ENCODE measurements at places on chromosomes 5 and 9.

- DNase-seq, result no peak
These were observed 5.0 kb downstream of the CD14 start for GRCh38 chr5:140627972-140628371.

DNA sequence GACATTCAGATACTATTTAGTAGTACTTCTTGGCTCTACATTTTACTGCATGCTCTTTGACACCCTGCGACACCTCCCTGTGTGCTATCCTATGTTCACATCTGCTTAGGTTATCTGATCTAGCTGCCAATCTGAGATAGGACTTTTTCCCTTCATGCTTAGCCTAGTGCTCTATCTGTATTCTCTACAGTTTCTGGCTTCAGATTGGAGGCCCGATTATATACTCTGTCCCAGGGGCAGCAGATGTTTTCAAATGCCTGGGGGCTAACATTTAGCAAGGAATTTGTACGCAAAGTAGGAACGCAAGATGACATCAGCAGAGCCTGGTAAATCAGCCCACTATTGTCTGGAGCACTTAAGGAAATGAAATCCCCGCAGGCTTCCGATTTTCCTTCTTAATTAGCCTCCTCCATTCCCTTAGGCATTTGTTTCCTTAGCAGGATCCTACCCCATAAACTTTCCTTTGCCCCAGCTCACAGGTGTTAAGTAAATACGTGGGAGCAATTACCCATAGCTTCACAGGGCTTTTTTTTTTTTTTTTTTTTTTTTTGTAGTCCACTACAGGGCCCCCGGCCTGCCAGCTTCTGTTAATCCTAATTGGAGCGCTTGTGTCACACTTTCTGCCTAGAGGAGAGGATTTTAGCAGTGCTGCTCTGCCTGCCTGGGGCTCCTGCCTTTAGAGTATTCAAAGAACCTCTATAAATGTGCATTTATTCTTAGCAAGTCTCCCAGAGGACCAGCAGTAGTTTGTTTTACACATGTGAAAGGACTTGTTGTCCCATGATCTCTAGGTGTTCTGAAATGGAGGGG, 61.1 kb upstream of the LPAR1 start:
- DNase-seq, result no peak

- DNase-seq, result peak; percentile 55
These were observed at the start of the genes CENPP and NOL8 for GRCh38 chr9:92325269-92325990. Gene CENPP (plus strand): TSS chr9:92325953. Gene NOL8 (minus strand): TSS chr9:92325350. CDS start chr9:92324161, 1,189 bp downstream.

- no peak for DNase-seq
These were observed 170.0 kb downstream of the NTRK2 start for GRCh38 chr9:84839541-84839940.

- no peak for DNase-seq
These were observed 169.7 kb upstream of the TBCA start for GRCh38 chr5:77945874-77946273.

- DNase-seq, result no peak
These were observed 73.9 kb downstream of the GABRA1 start for GRCh38 chr5:161921781-161922180.

DNA sequence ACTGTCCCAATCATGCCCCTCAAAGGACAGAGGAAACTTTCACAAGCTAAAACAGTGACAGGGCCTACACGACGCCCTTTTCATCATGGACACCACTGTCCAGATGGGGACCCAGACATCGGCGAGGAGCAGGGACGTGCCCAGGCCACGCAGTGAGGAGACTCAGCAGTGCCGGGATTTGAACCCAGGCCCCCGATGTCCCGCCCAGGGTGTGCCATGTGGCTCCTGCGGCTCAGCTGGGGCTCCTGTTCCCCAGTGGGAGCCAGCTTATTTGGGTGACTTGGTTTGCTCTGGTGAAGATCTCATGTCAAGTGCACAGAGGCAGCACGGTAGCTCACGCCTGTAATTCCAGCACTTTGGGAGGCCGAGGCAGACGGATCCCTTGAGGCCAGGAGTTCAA, 82.2 kb downstream of the STK10 start:
- DNase-seq, result no peak

DNA sequence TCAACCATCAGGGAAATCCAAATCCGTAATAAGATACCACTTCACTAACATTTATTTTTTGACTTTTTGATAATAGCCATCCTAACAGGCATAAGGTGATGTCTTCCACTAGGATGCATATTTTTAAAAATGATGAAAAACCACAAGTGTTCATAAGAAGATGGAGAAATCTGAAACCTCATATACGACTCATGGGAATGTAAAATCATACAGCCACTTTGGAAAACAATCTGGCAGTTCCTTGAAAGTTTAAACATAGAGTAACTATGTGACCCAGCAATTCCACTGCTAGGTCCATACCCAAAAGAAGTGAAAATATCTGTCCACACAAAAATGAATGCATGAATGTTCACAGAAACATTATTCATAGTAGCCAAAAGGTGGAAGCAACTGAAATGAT, 431.0 kb downstream of the ENC1 start:
- DNase-seq, result no peak

- DNase-seq, result no peak
These were observed at the start of gene COL5A1 for GRCh38 chr9:134641173-134641989. Gene COL5A1 (plus strand): TSS chr9:134641803. CDS start chr9:134642188, 385 bp downstream.

DNA sequence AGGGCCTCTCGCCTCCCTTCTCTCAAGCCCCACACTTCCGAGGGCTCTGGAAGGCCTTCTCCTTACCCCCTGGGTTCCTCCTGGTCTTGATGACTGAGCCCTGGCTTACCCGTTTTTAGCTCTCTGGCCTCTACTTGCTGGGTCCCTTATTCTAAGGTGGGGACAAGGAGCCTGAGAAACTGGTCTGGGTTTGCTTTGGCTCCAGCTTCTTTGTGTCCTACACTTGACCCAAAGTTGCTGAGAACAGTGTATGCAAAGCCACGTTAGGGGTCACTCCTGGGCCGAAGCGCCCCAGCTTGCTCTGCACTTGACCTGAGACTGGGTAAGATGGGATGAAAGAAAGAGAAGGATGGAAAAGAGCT, 788 bp downstream of the ZNF346 start:
- no peak for DNase-seq

DNA sequence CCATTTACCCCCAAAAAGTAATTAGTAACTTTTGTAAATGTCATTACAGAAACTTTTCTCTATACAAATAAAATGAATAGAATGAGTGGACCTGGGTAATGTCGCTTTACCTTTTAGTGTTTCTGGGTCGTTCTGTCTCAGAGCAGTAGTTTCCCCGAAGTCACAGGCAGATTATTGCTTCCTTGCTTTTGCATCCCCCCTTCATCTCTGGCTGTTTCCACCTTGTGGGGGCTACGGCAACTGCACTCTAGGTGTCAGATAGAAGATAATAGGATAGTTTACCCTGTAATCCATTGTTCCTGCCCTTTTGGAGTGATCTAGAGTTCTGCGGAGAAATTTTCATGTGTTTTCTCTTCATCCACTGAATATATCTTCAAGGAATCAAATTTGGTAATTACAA, 68.7 kb downstream of the PRR16 start:
- DNase-seq, result no peak

DNA sequence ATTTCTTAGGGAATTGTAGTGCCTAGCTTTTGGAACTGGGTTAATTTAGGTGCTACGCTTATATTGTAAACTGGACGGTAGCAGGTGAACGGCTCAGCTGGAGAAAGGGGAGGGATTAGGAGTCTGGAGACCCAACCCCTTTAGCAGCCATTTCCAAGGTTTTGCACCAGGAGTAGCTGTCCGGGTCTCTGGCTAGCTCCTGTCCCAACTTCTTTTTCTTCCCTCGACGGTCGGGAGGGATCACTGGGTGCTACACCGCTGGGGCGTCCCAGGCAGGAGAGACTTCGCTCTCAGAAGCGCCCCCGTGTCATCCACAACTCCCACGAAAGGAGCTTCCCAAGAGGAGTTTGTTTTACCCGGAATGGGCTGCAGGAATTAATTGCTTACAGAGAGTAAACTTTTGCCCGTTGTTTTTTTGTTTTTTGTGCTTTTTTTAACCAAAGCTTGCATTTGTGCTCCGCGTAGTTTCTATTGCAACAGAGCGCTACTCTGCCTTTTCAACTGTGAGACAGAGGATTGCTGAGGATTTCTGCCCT, 1640.9 kb upstream of the C9orf72 start:
- DNase-seq, result no peak
